ENCODE measurements at places on chromosomes 3 and 15. TPM values are rescaled to one million over a fixed set of nuclear protein-coding genes. Genes with fewer than 3 reads are reported as not detected.

KLHL40 gene
- 0.16 TPM for polyA plus RNA-seq

ATP10A gene
- polyA plus RNA-seq = 2.6 TPM

C3orf80 gene
- polyA plus RNA-seq = 0.21 TPM

CCRL2 gene
- polyA plus RNA-seq = 19.1 TPM

TMEM158 gene
- polyA plus RNA-seq = 1.9 TPM

SLC4A7 gene
- polyA plus RNA-seq = 6.5 TPM

ACAN gene
- polyA plus RNA-seq = 0.80 TPM

EFHB gene
- polyA plus RNA-seq = 2.3 TPM

All from thymus (tissue), 14 donors.